Hypothalamus (tissue), 51 donors: ENCODE measurements at places on chromosomes 2 and 18.

DNA sequence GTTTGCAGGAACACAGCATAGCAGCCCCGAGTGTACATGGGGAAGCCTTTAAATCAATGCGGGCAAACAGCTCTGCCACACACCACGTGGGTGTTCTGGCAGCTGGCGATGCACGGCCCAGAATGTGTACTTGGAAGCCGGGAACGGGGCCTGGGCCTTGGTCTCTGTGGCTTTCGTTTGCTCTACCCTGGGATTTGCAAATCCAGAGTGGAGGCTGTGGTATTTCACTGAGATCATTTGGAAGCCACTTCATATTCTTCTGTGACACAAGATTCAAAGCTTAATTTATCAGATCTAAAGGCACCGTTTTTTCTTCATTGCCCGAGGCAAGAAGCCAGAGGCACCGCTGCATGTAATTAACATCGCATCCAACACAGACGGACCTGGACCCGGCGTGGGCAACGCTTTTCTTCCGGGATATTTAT, 246.3 kb upstream of the MYT1L start:
- peak; percentile 64 for DNase-seq

- no peak for DNase-seq
Measured at GRCh38 chr2:14355102-14355501, 277.4 kb upstream of the LRATD1 start.

- no peak for DNase-seq
Measured at GRCh38 chr2:64015898-64016297, 3.3 kb downstream of the VPS54 start.

DNA sequence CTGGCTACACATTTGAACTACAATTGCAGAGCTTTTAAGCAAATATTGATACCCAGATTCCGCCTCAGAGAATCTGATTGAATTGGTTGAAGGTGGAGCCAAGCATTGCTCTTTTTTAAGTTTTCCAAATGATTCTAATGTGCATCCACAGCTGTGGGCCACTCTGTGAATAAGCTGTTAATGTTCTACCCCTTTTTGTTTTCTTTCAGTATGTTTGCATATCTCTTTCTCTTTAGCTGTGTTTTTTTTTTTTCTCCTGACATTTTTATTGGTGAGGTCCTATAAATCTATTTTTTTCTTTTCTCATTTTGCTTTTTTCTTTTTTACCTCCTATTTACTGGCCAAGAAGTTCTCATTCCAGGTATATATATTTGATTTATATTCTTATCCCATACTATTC, 6.5 kb downstream of the SCN3A start:
- no peak for DNase-seq

DNA sequence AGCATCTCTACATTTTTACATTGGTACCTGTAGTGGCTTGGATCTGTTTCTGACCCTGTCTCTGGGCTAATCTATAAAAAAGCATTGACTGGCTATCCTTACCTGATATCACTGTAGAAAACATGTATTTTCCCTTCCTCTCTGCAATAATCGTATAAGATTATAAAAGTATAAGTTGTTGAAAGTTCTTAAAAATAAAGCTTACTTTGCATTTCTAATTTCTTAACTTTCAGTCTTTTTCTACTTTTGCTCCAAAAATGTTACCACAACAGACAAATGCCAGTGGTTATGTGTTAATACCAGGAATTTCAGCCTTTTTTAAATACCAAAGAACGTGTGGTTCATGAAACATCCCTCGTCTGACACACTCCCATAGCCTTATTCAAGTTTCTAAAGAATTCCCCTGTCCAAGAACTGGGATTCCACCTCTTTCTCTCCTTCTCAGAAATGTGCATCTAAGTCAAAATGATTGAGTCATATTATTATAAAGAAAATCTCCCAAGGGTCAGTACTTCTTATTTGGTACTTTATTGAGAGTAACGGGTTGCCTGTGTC, 28.5 kb upstream of the ACKR3 start:
- no peak for DNase-seq

DNA sequence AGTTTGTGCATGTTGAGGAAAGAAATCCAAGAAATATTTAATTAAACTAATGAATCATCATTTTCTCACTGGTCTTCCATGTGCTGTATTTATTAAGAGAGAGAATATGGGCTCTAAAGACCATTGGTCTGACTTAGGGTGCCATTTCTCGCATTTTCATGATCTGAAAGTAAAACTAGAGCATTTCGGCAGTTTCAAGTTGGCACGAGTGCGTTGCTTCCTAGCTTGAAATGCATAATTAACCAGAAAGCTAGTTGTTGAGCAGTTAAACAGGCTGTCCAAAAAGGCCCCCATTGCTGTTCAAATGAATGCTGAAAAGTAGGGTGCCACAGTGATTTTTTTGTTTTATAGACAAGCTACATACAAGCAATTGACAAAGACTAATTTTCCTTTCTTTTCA, 47.4 kb downstream of the SLC8A1 start:
- DNase-seq: no peak

DNA sequence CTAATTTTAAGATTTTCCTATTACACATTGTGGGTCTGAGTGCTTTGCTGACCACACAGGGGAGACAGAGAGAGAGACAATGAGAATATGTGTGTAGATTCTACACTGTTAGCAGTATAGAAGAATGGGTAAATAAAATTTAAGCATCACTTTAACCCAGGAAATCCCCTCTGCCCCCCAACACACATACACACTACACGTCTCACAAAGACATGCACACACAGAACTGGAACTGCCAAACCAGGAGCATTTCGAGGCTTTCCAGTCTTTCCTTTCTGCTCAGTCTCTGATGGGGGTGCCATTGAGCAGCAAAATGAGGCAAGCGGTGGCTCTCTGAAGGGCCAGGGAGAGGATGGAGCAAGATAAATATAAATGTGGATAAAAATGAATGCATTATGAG, 2.5 kb downstream of the MERTK start:
- no peak for DNase-seq

DNA sequence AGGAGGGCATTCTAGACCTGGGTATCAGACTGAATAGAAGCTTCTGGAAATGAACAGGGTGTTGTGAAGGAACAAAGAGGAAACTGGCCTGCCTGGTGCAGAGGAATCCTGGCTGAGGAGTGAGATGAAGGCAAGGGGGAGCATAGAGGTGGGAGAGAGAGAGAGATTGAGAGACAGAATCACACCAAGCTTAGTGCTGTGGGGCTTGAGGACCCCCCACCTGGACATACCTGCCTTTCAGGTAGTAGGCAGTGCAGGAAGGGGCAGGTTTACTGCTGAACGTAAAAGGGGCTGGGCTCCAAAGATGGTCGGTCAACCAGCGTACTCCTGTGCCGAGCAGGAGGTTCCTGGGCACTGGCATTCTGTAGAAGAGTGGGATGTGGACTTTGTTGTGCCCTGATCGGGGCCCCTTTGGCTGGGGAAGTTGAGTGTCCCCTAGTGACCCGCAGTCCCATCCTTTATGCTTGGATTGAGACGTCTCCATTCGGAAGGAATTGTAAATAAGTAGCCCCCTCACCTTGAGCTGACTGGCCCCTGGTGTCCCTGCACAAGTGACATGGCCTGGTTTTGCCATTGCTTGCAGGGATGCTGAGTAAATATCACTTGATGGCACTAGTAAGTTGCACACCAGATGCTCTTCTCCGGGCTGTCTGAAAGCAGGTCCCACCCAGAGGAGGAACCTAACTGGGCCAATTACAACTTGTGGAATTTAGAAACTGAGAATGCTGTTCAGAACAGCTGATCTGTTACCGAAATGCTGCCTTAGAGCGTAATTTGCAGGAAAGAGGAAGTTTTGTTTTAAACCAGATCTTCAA, 1.4 kb downstream of the UBE2F start:
- no peak for DNase-seq

GRCh38 chr2:69979902-69980807, 18.7 kb upstream of the ASPRV1 start:
- DNase-seq: no peak

DNA sequence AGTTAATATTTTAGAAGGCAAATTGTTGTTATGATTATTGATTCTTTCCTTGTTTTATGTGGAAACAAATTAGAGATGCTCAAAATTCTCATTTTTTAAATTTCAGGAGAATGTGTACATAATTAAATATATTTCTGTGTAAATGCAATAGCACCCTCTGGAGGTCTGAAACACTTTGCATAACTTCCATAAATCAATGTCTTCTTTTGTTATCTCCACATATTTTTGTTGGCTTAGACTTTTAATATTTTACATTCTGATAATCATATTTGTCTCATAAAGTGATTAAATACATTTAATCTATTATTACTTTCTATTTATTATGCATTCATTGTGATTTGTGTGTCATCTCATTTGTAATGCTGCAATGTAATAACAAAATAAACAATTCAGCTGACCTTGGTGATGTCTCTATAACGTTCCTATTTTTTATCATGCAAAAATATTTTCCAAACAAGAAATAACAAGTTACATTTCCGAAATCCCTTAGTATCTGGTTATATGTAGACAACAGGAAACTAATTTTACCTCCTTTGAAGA, 201.8 kb upstream of the GALNT5 start:
- DNase-seq: no peak

- no peak for DNase-seq
Measured at GRCh38 chr2:122873951-122874350, 1118.5 kb downstream of the TSN start.

DNA sequence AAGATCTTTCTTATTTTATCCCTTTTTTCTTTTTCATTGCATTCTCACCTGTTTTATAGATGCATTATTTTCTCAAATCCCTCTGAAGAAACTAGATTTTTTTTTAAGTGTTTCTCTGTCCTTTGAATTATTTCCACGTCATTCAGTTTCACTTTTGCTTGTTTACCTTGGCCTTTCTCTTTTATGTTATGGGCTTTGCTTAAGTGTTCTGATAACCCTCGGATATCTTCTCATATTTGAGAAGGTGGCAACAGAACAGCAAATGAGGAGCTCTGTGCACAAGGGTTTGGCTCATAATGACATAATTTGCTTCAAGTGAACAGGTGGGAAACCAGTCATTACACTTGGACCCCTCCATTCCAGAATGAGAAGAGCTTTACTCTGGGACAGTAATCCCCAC, 111.9 kb downstream of the C1D start:
- no peak for DNase-seq
